Hair follicle dermal papilla cell (primary cell): ENCODE measurements at places on chromosomes 6 and 20. TPM values are rescaled to one million over a fixed set of nuclear protein-coding genes. Genes with fewer than 3 reads are reported as not detected.

Gene PTK6
- total RNA-seq: under 0.01 and 0.12 TPM in 2 replicates

Gene CNPY3
- 31.5 and 36.7 TPM in 2 replicates for total RNA-seq

Gene CD40
- 9.1 and 10.5 TPM in 2 replicates for total RNA-seq

Gene TPMT
- total RNA-seq: 14.2 and 16.7 TPM in 2 replicates

Gene NRN1
- 117 and 120 TPM in 2 replicates for total RNA-seq

Gene TGM3
- total RNA-seq: not detected in 2 replicates

Gene MATN4
- not detected in 2 replicates for total RNA-seq

Gene TLDC2
- total RNA-seq: 0.49 and 0.97 TPM in 2 replicates

Gene SMAP1
- 18.5 and 22.0 TPM in 2 replicates for total RNA-seq

Gene EYA2
- total RNA-seq: 1.5 and 2.6 TPM in 2 replicates

Gene CCR6
- not detected in 2 replicates for total RNA-seq

Gene MUC21
- total RNA-seq: not detected in 2 replicates

Gene PI16
- total RNA-seq: 0.16 TPM in 1 of 2 replicates, not detected in the other

Gene YIPF3
- total RNA-seq: 102 and 128 TPM in 2 replicates

Gene C6orf15
- not detected in 2 replicates for total RNA-seq

Gene TINAG
- not detected in 2 replicates for total RNA-seq

Gene NRSN2
- total RNA-seq: 43.4 and 67.2 TPM in 2 replicates

Gene TRAM2
- total RNA-seq: 149 TPM in 2 replicates

Gene PSORS1C2
- not detected in 2 replicates for total RNA-seq

Gene SNAP91
- 0.49 and 1.1 TPM in 2 replicates for total RNA-seq
